ENCODE measurements at places on chromosomes 7 and 10.

- DNase-seq, result peak; percentile 3
Observed at GRCh38 chr10:19659920-19660655, 156.1 kb upstream of the PLXDC2 start.

DNA sequence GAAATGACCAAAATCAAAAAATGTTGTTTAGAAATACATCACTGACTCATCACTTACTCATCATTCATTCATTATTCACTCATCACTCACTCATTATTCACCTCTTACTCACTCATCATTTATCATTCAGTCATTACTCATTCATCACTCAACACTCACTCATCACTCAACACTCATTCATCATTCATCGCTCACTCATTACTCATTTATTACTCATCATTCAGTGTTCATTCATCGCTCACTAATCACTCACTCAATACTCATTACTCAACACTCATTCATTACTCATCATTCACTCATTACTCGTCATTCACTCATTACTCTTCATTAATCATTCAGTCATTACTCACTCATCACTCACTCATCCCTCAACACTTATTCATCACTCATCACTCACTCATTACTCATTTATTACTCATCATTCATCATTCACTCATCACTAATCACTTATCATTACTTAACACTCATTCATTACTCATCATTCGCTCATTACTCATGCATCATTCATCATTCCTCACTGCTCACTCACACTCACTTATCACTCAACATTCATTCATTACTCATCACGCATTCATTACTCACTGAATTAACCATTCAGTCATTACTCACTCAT is 238.5 kb downstream of the ADARB2 start:
- DNase-seq, result no peak

DNA sequence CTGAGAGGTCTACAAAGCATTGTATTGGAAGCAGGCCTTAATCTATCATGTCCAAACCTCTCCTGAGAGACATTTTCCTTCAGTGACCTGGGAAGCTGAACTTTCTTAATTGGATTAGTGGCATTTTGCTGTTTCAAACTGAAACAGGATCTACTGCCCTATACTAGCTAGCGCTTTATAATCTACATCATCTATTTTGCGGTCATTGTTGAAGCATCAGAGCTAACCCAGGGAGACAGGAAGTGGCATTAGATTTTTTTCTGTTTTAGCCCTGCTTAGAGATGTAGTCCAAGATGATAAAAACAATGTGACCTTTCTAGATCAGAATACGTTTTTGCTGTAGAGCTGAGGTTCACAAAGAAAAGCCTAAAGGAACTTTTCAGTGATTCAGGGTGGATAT is 147.4 kb upstream of the AGR3 start:
- DNase-seq, result no peak

GRCh38 chr7:139937715-139938114 is 108.7 kb downstream of the TBXAS1 start:
- DNase-seq, result no peak

GRCh38 chr7:36905841-36906240 is 181.5 kb upstream of the AOAH start:
- no peak for DNase-seq

DNA sequence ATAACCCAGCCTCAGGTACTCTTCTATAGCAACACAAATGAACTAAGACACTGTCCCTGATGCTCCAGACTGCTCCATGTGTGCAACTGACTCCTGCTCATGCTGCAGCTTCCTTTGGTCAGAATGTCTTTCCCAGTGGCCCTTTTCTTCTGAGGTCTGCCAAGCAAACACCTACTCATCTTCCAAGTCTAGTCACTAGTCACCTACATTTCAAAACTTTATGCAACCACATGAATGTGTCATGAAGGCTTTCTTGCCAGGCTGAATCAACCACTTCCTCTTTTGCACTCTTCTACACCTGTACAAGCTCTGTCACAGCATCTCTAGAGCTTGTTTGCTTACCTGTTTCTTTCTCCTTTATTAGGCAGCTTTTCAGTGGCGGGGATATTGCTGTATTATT is 75.8 kb downstream of the LSMEM1 start:
- no peak for DNase-seq

GRCh38 chr10:30869566-30869965 is 162.1 kb downstream of the ZNF438 start:
- DNase-seq, result no peak

GRCh38 chr7:134814730-134815364 is 35.4 kb downstream of the CALD1 start:
- no peak for DNase-seq

GRCh38 chr7:42315631-42316030 is 78.6 kb upstream of the GLI3 start:
- DNase-seq, result peak; percentile 21

- no peak for DNase-seq
Observed at GRCh38 chr10:128631801-128632241, 505.6 kb upstream of the MKI67 start.

DNA sequence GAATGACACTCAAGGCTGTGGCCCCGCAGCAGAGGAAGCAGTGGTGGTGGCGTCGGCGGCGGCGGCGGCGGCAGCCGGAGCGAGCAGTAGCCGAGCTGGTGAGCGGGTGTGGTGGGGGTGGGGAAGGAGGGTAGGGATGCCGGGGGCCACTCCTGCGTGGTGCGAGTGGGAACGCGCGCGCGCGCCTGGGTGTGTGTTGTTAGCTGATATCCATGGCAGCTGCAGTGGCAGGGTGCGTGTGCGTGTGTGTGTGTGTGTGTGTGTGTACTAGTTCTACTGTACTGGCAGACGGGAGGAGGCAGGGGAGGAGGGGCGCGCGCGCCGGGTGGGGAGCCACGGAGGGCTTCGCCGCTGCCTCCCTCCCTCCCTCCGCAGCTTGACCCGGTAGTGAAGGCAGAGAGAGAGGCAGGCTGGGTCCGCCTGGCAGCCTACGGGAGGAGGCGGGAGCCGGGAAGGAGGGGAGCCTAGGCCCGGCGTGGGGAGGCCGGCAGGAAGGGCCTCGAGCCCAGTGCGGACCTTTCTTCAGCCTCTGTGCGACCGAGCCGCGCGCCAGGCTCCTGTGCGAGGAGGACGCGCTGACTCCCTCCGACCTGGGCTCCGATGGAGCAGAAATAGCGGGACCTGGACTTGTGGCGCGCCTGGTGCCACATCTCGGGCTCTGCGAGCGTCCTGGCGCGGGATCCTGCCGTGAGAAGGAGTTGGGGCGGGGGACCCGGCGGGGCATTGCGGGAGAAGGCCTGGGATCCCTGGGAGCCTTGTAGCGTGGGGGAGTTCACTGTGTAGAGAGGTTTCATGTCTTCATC is at the start of gene MAGI2:
MAGI2 (minus strand) TSS at position 110 of the 803 bp plus-strand sequence. CDS start 347 bp downstream, outside the sequence.
- peak; percentile 75 for DNase-seq

GRCh38 chr10:113543107-113543955 is 9.5 kb upstream of the HABP2 start:
- no peak for DNase-seq

- DNase-seq, result no peak
Observed at GRCh38 chr10:22704942-22705341, 9.4 kb downstream of the PIP4K2A start.

DNA sequence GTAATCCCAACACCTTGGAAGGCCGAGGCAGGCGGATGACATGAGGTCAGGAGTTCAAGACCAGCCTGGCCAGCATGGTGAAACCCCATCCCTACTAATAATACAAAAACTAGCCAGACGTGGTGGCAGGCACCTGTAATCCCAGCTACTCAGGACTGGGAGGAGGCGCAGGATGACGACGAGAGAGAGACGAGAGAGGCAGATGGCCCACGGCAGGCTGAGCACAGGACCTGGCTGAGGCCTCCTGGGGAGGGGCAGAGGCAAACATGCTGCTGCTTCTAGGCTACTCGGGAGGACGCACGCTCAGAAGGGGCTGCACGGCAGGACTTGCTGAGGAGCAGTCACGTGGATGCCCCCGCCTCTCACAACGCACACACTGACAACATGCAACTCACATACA is 22.4 kb downstream of the DIP2C start:
- no peak for DNase-seq

DNA sequence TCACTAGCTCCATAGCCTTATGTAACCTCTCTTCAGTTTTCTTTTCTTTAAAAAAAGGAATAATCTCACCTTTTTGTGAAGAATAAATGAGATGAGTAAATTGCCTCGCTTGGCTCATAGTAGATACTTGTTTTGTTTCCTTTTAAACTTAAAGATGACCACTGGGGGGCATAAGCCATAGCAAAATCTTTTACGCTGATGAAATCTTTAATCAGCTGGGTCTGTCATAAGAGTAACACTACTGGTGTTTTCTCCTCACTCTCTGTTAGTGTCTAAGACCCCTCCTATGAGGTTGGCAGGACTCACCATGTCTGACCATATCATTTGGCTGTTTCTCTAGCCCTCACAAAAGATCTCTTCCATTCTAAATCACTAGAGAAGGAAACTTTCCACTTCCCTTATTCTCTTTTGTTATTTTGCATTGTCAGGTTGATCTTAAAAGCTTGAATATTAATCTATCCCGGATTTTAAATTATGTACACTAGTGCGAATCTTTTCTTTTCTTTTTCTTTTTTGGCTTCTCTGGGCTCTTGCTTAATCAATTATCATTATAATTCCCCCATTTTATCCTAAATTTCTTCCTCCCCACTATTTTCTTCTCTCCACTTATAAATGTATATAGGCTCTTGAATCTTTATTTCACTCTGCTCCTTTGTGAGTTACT is 12.5 kb downstream of the STAG3 start:
- DNase-seq, result peak; percentile 37

- no peak for DNase-seq
Observed at GRCh38 chr7:156309016-156309620, 331.5 kb upstream of the RNF32 start.

DNA sequence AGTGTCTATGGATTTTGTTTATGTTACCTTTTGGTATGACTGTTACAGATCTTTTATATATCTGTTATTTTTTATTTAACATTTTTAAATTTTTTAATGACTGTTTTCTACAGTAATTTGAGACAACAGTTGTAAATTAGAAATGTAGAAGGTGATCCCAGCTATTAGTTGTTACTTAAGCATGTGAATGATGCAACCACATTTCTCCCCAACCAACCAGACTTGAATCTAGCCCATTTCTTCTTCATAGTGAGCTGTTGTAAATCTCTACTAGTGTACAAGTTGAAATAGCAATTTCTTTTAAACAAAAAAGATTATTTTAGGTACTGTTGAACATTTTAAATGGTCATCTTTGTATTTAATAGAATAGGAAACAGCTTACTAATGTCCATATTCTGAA is 18.0 kb downstream of the TMEM106B start:
- no peak for DNase-seq

GRCh38 chr7:108049962-108050361 is 47.0 kb upstream of the LAMB1 start:
- no peak for DNase-seq

- DNase-seq, result no peak
Observed at GRCh38 chr10:113412161-113412560, 140.7 kb upstream of the HABP2 start.

- DNase-seq, result peak; percentile 52
Observed at GRCh38 chr7:16755397-16755796, 1.8 kb downstream of the TSPAN13 start.

- DNase-seq, result peak; percentile 78
Observed at GRCh38 chr10:110207011-110207804, at the start of gene MXI1. Gene MXI1 (plus strand): TSS chr10:110207605. CDS start chr10:110207809, 204 bp downstream.

DNA sequence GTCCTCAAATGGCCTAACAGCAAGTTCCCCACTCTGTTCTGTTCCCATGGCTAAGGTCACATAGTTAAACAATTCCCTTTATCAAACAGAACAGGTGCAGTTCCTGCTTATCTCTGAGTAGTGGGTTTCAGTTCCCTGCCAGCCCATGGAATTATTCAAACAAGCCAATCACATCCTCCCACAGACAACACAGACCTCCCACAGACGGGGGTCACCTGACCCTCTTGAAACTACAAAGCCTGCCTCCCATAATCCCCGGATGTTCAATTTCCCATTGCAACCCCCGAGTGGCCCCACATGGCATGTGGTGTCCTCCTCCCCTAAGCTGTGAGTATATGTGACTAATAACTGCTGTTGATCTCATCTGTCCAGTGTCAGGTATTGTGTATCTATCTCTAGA is 64.1 kb downstream of the TMEM168 start:
- no peak for DNase-seq

- DNase-seq, result peak; percentile 46
Observed at GRCh38 chr10:48364659-48365405, 58.4 kb downstream of the MAPK8 start.

DNA sequence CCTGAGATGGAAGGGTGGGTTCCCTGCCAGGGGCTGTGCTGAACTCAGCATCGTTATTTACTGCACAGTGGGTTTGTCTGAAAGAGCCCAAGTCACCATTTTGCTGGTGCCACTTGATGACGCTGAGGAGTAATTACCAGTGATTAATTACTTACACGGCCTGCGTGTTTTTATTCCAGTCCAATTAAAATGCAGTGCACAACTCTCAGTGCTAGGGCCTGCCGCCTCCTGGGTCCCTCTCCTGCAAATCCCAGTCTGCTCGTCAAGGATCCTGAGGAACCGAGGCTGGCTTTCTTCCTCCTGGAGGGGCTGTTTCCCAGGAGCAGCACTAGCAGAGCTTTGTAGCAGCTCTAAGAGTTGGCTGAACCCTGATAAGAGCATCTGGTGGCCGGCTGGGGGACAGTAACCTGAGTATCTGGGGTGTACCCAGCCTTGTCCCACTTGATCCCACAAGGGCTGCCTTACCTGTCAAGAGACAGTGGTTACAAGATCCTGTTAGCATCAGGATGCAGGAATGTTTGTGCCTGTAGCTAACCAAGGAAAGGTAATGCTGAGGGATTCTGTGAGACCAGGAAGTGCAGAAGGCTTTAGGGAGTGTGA is 45.1 kb upstream of the LRRC4 start:
- no peak for DNase-seq

GRCh38 chr7:42311195-42311594 is 74.2 kb upstream of the GLI3 start:
- no peak for DNase-seq

DNA sequence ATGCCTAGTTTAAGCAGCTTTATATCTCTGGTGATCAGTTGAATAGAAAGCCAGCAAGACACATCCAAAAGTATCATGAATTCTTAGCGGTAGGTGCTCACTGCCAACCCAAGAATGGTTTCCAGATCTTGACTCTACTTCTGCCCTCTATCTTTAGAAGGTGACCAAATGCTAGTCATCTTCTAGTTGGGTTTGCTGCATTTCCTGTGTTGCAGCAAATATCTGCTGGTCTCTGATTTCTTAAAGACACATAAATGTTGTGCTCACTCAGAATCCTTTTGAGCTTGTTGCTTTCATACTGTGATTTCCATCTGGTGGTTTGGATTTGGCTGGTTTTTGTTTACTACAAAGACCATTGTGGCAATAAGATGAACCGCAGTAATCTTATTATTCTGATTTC is 2.2 kb downstream of the CDC123 start:
- no peak for DNase-seq

GRCh38 chr7:151658778-151659177 is 139.1 kb upstream of the RHEB start:
- DNase-seq, result peak; percentile 4

GRCh38 chr7:44595934-44596635 is 10.3 kb upstream of the OGDH start:
- DNase-seq, result no peak

DNA sequence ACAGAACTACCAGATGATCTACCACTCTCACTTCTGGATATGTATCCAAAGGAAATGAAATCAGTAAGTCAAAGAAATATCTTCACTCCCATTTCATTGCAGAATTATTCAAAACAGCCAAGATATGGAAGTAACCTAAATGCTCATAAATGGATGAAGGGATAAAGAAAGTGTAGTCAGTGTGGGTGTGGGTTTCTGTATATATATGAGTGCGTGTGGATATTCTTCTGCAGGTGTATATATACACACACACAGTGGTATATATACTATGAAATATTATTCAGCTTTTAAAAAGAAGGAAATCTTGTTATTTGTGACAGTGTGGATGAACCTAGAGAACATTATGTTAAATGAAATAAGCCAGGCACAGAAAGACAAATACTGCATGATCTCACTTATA is 48.7 kb downstream of the IMMP2L start:
- no peak for DNase-seq

All from HFFc6 (cell line).